ENCODE measurements at places on chromosomes 12 and 14.

- DNase-seq = no peak
Measured at GRCh38 chr12:53924521-53925405, 13.9 kb upstream of the HOXC13 start.

DNA sequence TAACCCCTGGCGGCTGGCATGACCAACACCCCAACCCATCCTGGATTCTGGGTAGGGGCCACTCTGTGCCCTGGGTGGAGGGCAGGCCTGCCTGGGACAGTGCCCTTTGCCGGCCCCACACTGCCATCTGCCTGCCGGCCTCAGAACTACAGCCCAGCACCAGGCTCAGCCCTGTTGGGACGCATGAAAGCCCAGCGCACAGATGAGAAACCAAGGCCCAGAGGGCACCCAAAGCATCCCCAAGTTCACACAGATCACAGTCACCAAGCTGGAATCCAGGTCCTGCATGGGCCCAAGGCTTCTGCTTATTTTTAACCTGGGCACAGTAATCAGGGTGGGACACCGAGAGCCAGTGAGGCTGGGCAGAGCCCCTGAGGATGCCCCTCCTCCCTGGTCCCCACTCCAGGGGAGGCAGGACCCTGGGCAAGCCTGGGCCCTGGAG is 26.2 kb downstream of the RFLNA start:
- DNase-seq = peak; percentile 6

GRCh38 chr12:32005496-32006125 is 46.4 kb downstream of the RESF1 start:
- DNase-seq = no peak

DNA sequence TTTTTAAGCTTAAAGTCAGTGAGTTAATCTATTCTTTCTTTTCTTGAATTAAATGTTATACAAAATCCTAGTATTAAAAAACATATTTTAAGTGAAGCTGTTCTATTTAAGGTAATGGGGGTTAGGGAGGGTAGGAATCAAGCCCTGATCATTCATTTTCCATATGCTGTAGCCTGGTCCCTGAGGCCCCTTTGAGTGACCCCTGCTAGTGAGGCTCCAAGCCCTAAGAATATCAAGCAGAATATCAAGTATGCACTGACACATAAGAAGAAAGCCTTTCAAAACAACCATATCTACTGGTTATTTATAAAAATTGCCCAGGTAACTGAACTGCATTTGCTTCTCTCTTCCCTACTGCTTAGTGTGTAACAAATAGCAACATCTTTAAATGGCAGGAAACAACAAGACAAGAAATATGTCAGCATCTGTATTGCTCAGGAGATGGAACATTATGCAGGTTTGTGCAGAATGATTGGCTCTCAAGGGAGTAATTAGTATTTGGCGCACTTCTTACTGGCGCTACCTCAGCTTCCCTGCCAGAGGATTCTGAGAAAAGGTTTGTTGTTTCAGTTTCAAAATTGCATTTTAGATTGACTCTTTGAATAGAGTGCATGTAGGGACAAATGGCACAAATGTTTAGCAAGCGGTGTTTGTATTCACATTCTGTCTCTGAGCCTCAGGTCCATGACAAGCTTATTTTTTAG is 223.0 kb downstream of the DUSP6 start:
- DNase-seq = no peak

DNA sequence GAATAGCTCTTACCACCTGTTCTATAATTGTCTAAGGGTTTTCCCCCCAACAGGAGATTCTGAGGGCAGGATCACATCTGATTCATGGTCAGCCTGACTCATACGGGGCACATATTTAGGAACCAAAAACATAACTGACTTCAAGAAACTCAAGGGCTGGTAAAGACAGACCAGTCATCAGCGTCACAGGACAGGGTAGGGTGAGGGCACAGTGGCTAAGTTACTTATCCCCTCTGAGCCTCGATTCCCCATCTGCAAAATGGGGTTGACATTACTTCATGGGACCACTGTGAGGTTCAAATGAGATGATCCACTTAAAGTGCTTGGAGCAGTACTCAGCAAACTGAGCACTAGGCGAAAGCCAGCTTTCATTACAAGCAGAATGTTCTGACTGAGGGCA is 606 bp downstream of the CINP start:
- DNase-seq = no peak

DNA sequence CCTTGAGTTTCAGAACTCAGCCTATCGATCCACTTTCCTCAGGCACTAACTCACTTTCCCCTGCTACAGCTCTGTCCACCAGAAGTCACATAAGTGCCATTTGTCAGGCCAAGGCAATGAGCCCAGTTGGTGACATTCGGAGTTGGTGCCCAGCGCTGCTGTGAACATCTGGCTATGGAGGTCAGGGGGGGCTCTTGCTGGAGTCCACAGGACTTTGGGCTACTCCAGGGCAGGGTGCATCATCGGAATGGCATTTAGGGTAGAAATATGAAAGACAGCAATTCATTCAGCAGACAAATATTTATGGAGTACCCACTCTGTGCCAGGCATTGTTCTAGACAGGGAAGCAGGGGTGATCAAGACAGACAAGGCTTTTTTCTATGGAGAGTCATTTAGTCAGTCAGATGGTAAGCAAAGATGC is 1.5 kb upstream of the PPP1CC start:
- DNase-seq = no peak

DNA sequence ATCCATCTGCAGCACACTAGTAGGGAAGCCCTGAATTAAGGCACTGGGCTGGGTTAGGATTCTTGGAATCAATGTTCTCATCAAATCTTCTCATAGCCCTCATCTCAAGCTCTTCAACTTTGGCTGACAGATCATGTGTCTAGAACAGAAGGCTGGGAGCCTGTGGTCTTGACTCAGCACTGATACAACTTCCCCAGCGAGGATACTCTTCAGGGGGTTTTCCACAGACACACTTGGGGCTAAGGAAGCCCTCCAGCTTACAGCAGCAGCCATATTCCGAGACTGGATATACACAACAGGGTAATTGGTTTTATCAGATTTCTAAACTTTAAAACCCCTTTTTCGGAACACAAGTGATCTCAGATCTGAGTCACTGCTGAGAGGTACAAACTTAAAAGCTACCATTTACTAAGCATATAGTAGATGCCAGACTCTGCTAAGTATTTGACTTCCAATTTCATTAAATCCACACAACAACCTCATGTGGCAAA is 3.5 kb downstream of the FMNL3 start:
- no peak for DNase-seq

GRCh38 chr12:93048656-93049055 is 119.6 kb upstream of the EEA1 start:
- DNase-seq = no peak

GRCh38 chr12:5026342-5026938 is 17.2 kb upstream of the KCNA5 start:
- no peak for DNase-seq

- DNase-seq = no peak
Measured at GRCh38 chr12:89650239-89650638, 58.4 kb downstream of the ATP2B1 start.

GRCh38 chr14:89365061-89365801 is 51.8 kb downstream of the FOXN3 start:
- no peak for DNase-seq

- DNase-seq = no peak
Measured at GRCh38 chr14:89797148-89797547, 157.4 kb downstream of the EFCAB11 start.

- DNase-seq = no peak
Measured at GRCh38 chr14:105045710-105046326, 19.4 kb downstream of the GPR132 start.

- no peak for DNase-seq
Measured at GRCh38 chr12:130086797-130087196, 75.5 kb upstream of the FZD10 start.

- DNase-seq = no peak
Measured at GRCh38 chr14:103858063-103858781, 10.8 kb upstream of the PPP1R13B start.

- no peak for DNase-seq
Measured at GRCh38 chr12:81683881-81684280, 75.3 kb downstream of the PPFIA2 start.

- no peak for DNase-seq
Measured at GRCh38 chr12:88784166-88784565, 203.9 kb upstream of the KITLG start.

GRCh38 chr14:73211251-73212040 is 25.9 kb upstream of the PAPLN start:
- no peak for DNase-seq

GRCh38 chr12:85509857-85510256 is 229.8 kb downstream of the ALX1 start:
- no peak for DNase-seq

GRCh38 chr14:75547552-75548250 is 25.4 kb downstream of the BATF start:
- DNase-seq = no peak

All from HFF-Myc (cell line).